NCI-H1436 (cell line): ENCODE measurements at places on chromosomes 4 and X.

- DNase-seq = no peak
Measured at GRCh38 chr4:121272526-121272925, 108.3 kb downstream of the QRFPR start.

DNA sequence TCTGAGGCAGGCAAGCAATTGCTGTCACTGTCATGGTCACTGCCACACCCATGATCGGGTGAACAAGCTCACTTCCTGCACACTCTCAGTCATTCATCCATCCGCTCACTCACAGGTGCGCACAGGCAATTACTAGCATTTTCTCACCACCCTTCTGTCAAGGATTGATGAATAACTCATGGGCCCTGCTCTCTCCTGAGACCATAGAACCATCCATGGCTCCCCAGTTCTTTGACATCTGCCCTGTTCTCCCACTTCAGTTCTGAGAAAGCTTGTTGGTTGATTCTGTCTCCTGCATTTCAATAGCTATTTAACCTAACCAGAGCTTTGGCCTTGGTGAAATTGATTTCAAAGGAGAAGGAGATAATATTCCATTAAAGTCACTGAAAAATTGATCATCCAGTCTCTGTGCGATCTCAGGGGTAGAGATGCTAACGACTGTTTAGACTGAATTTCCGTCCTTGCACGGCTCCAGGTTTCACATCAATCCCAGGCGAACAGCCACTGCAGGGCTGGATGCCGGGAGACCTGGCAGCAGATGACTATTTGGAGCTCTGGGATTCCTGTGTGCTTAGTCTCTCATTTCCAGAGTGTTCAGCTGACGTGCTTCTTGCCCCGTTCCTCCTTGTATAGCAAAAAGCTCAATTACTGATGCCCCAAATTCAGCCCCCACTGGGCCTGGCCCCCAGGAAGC lies 36.9 kb upstream of the ADRA2C start:
- no peak for DNase-seq

DNA sequence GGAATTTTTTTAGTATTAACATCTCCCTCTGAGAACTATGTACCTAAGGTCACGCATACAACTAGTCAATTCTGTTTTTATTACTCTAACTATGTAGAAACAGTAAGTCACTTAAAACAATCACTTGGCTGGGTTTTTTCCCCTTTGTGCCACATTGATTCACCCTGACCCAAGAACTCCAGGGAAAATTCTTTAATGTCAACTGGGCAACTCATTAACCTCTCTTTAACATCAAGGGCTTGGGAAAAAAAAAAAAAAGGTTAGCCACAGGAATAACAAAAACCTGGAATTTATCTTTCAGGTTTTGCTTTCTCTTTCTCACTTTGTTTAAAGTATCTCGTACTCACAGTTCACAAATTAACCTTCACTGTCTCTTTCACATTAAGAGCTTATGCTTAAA lies 8.1 kb downstream of the RPL9 start:
- no peak for DNase-seq

GRCh38 chr4:6229095-6229494 lies 28.7 kb upstream of the JAKMIP1 start:
- no peak for DNase-seq

DNA sequence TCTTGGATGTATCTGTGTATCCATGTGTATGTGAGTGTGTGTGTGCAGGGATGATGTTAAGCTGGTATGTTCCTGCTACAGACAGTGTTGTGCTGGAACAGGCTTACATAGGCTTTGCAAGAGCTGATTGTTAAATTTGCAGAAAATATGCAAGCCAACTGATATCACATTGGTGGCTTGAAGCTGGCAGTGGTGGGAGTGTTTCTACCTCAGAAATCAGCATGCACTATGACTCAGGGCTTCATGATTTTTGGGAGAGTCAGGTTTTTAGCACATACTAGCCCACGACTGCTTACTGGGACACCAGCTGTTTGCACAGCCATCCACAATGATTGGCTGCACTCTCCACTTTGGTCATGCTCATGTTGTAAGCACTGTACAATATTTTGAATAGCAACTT lies 261.8 kb downstream of the DHX15 start:
- DNase-seq = no peak

DNA sequence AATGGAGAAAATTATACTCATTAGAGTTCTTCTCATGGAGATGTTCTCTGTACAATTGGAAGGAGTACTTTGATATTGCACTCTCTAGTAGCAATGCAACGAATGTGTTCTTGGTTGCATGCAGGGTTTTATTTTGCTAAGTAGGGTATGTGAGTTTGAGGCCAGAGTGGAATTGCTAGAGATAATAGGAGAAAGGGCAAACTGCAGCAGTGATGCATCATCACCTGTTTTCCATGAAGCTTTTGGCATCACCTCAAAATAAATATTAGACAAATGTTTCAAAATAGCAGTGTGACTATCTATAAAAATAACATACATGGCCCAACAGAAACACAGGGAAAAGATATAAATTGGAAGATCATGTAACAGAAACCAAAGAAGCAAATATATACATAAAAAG lies 93.3 kb downstream of the TIGD2 start:
- DNase-seq = no peak

DNA sequence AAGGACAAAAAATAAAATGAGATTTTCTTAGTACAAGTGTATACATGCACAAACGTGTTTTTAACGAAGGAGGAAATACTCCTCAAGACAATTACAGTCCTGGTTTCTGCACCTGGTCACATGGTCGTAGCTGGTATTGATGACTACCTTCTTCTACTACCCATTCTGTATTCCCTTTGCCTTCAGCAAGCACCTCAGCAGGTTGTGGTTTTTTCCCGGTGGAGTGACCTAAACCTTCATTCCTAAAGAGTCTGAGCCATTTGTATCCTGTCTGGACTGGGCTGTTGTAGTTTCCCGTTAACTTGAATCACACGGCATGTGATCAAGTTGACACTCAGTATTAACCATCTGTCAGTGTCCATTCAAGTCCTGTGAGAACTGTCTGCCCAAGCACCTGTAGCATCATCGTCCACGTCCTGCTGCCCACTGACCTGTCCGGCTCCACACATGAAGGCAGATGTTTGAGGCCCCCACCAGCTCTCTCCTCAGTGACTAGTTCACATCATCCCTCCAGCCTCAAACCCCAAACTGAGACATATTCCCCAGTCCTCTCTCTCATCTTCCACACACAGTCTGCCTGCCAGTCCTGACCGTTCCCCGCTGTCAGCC lies 31.1 kb upstream of the TBC1D14 start:
- no peak for DNase-seq

GRCh38 chr4:108651014-108651791 lies 804 bp downstream of the OSTC start:
- DNase-seq = no peak
